ENCODE measurements at places on chromosomes 12 and 14.

DNA sequence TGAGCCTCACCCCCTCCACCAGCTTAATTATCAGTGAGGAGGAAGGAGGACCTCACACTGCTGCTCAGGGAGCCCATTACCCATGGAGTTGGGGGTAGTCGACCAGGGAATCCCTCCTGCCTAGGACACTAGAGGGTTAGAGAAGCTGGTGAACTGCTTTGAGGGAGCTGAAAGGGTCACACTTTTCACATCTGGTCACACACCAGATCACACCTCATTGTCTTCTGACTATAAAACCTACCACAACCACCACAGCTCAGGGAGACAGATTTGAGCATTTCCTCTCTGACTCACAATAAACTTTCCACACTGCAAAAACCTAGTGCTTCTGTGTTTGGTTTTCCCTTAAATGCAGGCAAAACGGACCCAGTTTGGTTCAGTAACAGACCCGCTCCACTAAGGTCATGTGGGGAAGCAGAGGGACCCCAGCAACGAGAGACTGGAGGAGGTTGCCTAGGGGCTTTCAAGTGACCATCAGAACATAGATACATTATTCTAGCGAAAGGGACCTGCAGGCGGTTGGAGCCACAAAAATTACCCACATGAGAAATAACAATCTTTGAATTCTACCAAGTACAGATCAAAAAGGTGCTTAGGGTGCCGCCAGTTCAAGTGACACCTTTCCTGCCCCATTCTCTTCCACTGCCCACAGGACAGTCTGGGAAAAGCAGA is 151.4 kb upstream of the AVPR1A start:
- no peak for DNase-seq

DNA sequence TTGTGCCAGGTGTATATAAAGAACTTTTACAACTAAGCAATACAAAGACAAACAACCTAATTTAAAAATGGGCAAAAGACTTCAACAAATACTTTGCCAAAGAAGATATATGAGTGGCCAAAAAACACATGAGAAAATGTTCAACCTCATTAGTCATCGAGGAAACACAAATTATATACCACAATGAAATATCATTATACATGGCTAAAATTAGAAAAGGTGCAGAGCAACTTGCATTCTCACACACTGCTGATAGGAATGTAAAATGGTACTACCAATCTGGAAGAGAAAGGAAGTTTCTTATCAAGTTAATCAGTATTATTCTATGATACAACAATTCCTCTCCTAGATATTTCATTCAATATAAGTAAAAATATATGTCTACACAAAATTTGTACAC is 131.6 kb upstream of the FRMD6 start:
- DNase-seq: no peak

DNA sequence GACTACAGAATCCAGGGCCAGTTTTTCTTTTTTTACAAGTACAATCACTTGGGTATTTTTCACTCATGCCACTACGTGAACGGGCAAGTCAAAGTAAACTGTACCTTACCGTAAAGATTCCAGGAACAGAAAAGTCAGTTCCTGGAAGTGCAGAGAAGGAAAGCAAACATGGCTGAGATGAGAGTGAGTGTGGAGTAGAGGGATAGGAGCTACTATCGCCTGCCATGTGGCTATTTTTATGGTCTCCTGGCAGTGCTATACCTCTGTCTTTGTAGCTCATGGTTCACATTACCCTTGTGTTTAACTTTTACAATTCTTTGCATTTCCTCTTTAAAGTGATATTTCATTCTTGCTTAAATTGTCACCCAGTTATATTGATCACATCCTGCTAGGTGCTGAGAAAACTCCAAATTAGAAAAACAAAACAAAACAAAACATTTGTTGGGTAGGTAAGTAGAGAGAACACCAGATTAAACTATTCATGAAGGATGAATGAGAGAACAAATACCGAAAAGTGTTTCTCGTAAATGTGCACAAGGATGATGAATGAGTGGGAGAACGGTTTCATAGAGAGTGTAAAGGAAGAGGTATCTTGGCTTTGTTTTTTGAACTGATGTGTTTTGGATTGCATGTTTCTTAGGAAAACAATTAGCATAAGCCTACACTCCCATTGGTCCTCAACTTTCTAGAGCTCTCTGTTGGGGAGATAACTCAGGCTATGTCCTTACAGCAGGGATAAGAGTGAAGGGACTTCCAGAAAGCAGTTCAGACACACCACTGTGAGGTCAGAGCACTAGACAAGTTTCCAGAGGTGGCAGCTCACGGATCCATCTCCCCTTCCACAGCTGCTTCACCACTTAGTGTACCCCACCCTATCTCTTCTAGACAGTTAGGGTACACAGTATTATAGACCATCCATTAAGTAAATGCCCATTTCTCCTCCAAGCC is 163.7 kb downstream of the IPO8 start:
- DNase-seq: no peak

- DNase-seq: no peak
Observed at GRCh38 chr12:130007771-130008170, 103.9 kb upstream of the TMEM132D start.

DNA sequence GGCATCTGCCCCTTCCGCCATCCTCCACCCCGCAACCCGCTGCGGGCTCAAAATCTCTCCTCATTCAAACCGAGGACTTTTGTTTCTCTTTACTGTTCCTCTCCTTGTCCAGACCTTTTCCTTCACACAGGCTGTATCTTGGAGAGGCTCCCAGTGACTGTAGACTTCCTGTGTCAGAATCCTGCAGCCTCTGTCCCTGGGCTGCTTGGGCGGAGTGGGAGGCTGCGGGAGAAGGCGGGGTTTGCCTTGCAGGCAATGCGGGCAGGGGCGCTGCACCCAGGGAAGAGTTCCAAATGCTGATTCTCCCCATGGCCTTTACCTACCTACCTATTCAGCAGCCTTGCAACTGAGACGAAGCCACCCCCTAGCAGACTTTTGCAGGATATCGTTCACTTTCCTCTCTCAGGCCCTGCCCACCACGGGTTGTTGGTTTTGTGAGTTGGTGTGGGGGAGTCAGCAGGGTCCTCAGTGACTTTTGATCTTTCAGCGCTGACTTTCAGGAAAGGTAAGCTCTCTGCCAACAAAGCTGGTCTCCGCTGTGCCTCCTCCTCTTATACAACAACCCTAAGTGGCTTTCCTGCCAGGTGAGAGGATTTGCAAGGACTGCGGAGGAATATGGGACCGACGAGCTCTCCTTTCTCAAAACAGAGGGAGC is 79.0 kb upstream of the KCNA1 start:
- DNase-seq: no peak

DNA sequence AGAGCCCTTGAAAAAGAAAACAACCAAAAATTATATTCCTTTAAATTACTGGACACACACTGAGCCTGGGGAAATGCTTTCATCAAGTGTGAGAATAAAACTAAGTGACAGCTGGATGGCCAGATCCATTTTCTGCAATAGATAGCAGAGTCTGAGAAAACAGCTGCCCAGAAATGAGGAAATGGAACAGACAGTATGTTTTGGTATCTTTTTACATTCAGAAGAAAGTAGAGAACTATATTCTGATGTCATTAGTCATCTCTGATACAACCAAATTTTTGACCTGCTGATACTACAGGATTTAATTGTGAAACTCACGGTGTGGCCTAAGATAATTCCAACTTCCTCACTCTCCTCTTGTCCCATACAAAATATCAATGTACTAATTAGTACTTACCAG is 78.2 kb downstream of the HMGA2 start:
- DNase-seq: no peak

DNA sequence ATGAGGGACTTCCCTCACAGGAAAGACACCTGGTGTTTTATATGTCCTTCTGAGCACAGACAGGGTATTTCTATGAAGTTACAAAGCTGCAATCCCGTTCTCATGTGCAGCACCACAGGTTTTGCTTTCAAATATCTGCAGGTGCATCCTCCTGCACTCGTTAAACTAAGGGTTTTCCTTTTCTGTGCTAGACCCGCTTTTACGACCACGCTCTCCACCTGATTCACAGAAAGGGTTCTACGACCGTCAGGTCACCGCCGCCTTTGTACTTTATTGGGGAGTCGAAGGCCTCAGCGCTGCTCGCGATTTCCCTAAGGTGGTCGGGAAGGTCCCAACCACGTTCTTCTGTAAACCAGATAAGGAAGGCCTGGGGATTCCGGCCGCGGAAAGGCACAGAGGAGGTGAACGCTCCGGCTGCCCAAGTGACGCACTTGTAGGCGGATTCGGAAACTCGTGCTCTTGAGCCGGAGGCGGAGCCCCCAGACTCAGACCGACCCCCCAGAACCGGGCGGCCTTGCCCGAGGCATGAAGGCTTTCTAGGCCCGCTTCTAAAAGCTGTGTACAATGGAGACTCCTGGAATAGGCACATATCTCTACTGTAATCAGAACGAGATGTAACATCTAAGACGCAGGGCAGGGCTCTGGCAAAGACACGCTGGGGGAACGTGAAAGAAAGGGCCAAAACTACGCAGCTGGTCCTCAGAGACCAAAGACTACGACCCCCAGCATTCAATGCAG is 995 bp upstream of the HSP90B1 start:
- peak; percentile 92 for DNase-seq

- DNase-seq: no peak
Observed at GRCh38 chr12:126343321-126343720, 1278.1 kb downstream of the AACS start.

DNA sequence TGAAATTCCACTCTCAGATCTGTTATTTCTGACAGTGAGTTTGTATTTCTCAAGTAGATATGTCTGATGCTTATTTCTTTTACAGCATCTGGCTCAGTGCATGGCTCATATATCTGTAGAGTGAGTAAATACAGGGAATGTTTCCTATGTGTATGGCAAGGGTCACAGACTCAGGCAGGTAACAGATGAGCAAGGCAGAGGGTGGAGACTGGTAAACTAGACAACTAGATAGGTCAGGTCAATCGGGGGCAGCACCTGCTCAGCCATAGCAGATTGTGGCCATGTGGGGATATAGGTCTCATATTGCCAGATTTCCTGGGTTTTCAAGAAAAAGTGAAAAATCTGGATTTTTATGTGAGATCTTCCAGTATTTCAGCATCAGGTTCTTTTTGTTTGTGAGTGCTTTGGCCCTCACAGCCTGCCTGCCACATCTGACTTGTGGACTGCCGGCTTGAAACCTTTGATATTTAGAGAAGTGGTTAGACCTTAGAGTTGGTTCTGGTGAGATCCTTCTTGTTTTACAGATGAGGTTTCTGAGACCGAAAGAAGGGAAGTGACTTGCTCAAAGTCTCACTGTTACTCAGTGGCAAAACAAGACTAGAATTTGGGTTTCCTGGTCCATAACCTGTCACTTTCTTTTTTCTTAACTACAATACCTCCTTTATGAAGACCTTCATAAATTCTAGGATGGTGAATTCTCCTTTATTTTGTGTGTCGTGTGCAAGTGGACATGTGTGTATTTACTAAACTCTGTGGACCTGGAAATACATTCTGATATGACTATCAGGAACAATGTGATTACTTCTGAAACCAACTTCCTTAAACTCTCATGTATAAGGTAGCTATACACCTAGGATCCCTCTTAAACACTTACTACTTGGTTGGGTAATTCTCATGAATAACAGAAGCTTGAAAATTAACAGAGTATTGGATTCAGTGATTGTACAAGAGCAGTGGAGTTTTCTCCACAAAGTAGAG is 34.4 kb downstream of the PROX2 start:
- peak; percentile 55 for DNase-seq

- no peak for DNase-seq
Observed at GRCh38 chr14:106578481-106578880, 1052.1 kb downstream of the TMEM121 start.

DNA sequence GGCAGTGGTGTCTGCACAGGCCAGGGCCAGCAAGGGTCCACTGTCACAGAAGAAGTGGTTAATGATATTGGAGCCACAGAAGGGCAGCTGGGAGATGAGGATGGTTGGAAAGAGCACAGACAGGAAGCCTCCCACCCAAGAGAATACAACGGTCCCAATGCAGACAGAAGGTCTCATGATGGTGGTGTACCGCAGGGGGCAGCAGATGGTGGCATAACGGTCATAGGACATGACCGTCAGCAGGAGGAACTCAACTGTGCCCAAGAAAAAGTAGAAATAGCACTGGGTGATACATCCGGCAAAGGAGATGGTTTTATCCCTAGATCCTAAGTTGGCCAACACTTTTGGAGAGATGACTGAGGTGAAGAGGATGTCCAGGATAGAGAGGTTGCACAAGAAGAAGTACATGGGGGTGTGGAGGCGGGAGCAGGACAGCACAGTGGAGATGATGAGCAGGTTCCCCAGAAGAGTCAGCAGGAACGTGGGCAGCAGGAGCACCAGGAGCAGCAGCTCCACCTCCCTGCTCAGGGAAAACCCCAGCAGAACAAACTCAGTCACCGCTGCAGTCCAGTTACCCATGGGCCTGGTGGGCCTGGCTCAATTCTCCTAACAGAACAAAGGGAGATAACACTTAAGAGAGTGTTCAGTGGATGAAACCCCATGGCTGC is 9.8 kb downstream of the OR6J1 start:
- DNase-seq: no peak

GRCh38 chr12:114855678-114856077 is 171.7 kb upstream of the TBX3 start:
- DNase-seq: no peak

- DNase-seq: no peak
Observed at GRCh38 chr12:1970331-1970900, 33.8 kb downstream of the DCP1B start.

Measured in CD4-positive, alpha-beta T cell treated with Interleukin-17A for 1 hour (primary cell).